Activated CD8-positive, alpha-beta memory T cell treated with anti-CD3 and anti-CD28 coated beads, Interleukin-2, amount 10 ng/mL, durations not matched to agents 7 days and 5 days (primary cell): ENCODE measurements at places on chromosomes 11 and 22. TPM values are rescaled to one million over a fixed set of nuclear protein-coding genes. Genes with fewer than 3 reads are reported as not detected.

DCHS1 gene
- total RNA-seq, result 0.14 TPM

SERPING1 gene
- not detected for total RNA-seq

SLCO2B1 gene
- total RNA-seq, result not detected

SOX10 gene
- not detected for total RNA-seq

CCDC34 gene
- total RNA-seq, result 17.8 TPM

SIDT2 gene
- total RNA-seq, result 18.9 TPM

GUCY1A2 gene
- not detected for total RNA-seq

SYT13 gene
- not detected for total RNA-seq

PAMR1 gene
- total RNA-seq, result not detected

RASL10A gene
- 0.70 TPM for total RNA-seq

MTMR3 gene
- 26.1 TPM for total RNA-seq

DNAL4 gene
- total RNA-seq, result 8.2 TPM
